ENCODE measurements at places on chromosomes 12 and 14.

DNA sequence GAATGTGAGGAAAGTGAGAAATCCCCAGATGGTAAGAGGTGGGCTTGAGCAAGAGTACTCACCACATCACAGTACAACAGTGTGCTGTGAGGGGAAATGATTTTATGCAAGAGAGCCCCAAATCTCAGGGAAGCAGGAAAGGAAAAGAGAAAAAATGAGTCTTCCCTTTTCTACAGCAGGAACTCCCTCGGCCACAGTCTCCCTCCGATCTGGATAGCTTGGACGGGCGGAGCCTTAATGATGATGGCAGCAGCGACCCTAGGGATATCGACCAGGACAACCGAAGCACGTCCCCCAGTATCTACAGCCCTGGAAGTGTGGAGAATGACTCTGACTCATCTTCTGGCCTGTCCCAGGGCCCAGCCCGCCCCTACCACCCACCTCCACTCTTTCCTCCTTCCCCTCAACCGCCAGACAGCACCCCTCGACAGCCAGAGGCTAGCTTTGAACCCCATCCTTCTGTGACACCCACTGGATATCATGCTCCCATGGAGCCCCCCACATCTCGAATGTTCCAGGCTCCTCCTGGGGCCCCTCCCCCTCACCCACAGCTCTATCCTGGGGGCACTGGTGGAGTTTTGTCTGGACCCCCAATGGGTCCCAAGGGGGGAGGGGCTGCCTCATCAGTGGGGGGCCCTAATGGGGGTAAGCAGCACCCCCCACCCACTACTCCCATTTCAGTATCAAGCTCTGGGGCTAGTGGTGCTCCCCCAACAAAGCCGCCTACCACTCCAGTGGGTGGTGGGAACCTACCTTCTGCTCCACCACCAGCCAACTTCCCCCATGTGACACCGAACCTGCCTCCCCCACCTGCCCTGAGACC lies 7.8 kb downstream of the ATN1 start:
- no peak for DNase-seq

DNA sequence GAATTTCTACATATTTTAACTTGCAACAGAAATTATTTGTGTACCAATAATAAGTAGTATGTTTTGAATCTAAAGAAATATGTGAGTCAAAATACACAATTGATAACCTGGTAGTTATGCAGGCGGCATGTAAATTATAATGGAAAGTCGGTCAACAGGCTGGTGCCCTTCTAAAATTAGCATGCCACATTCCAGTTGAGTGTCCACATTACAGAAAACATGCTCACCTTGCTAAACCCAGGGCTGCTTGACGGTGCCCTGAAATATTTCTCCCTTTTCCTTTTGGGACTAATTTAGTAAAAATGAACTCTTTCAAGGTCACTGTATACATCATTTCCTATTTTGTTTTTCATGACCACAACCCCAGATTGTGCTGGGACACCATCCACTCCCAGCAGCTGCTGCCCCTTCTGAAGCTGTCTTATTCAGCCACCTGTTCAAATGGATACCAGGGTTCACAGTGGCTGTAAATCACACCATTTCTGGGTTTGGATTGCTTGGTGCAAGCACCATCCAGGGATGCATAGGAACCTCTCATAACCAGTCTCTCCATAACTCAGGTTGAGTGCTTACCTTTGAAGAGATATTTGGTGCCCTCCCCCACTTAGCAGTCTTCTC lies 110.6 kb downstream of the ANO6 start:
- no peak for DNase-seq

GRCh38 chr14:72783741-72784140 lies 110.2 kb downstream of the DPF3 start:
- no peak for DNase-seq

GRCh38 chr12:123764109-123764508 lies 2.0 kb downstream of the DNAH10 start:
- DNase-seq: no peak

GRCh38 chr14:101119830-101120571 lies 216.5 kb upstream of the RTL1 start:
- peak; percentile 50 for DNase-seq

- no peak for DNase-seq
Observed at GRCh38 chr14:89634037-89634436, 217.0 kb upstream of the FOXN3 start.

DNA sequence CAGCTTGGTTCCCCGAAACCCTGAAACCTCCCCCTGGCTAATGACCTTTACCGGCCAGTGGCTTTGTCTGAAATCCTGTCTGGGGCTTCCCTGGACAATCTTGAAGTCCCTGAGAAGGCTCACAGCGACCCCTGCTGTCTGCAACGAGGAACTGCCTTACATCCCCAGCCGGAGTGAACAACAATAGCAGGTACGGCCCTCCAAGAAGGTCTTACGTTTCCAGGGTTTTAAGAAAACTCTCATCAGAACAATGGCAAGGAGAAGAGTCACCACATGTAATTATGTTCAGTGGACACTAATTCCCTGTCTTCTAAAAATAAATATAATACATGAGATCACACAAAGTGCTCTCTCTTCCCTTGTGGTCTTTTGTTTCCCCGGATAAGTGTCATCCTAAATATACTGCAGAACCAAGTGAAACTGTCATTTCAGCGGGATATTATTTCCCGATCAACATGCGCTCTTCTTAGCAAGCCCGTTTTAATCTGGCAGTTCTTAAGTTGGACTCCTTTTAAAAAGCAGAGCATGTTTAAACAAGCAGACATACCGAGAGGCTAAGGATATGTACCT lies 53.3 kb downstream of the RBM19 start:
- peak; percentile 63 for DNase-seq

- no peak for DNase-seq
Observed at GRCh38 chr12:114955414-114956014, 271.5 kb upstream of the TBX3 start.

DNA sequence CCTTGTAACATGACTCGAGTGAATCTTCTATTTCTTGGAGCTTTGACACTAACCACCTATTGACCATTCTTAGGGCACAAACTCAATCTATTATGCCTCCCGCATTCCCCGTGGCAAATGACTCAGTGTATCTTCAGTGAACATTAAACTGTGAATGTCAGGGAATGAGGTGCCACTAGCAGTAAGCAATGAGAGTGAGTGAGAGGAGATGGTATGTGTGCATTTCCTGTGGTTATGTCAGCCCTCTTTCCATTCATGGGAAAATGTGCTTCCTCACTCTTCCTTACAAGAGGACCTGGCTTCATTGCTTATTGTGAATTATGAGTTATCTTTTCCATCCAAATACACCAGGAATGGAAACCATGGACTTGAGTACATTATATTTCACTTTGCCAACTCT lies 229.2 kb downstream of the EMP1 start:
- no peak for DNase-seq

- no peak for DNase-seq
Observed at GRCh38 chr14:105087308-105087962, 22.2 kb upstream of the GPR132 start.

DNA sequence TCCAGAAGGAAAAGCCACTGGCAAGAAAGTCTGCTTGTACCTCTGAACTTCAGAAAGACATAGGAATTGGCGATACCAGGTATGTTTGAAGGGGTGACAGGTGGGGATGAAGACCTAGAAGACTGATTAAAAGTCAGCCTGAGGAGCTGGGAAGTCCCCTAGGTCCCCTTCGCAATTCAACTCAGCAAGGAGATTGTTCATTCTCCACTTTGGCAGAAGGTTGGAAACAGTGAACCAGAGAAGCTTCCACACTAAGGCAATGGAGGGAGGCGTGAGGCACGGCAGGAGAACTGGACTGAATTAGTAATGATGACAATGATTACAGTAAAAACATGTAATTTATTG lies 240.3 kb upstream of the TMPO start:
- no peak for DNase-seq

DNA sequence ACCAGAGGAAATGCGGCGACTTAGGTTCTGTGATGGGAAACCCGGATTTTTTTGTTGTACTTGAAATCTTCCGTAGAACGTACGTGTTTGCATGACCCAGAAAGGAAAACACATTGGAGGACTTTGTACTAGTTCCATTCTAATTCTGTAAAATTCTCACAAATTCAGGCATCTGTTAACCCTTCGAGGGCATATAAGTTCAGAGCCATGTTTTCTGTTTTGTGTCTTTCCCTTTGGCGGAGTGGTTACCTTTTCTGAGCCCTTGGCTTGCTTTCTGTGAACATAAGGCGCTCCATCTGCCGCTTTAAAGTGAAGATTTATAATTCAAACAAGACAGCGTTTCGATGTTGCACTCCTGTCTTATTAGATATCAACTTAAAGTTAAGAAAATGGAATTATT lies 34.2 kb downstream of the BICD1 start:
- DNase-seq: no peak

GRCh38 chr12:83763425-83763824 lies 1076.7 kb downstream of the TMTC2 start:
- DNase-seq: no peak

DNA sequence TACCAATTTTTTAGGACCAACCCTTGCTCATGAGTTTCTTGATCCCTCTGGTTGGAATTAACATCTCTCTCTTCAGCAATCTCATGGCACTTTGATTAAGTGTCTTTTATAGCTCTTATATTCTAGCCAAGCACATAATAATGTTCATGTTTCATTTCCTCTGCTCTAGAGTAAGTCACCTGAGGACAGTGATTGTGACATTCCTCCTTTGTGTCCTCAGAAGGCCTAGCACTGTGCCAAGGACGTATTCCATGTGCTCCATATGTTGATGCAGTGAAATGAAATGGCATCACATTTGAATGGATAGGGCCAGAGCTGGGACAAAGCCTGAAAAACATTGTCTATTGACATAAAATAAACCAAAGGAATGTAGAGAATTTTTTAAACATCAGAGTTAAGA lies 322.8 kb upstream of the PRICKLE1 start:
- no peak for DNase-seq

Measured in hindlimb muscle (tissue), 1 donor.